ENCODE measurements at places on chromosomes 12 and 14. TPM values are rescaled to one million over a fixed set of nuclear protein-coding genes. Genes with fewer than 3 reads are reported as not detected.

DNA sequence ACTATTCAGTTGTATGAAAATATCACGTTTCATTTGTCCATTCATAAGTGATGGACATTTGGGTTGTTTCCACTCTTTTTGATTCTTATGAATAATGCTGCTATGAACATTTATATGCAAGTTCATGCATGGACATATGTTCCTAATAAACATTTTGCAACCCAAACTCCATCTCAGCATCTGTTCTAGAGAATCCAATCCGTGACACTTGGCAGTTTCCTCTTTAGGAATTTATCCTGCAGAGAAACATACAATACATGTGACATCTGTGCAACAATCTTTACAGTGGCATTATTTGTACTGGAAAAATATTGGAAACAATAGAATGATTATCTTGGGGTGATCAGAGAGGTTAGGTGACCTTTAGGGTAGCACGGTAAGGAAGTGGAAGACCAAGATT lies 290.8 kb upstream of the SRRM4 start:
- DNase-seq: no peak

GLIPR1L2 gene
- 0.27 TPM for total RNA-seq

CCDC88C gene
- 87.8 TPM for total RNA-seq

DNA sequence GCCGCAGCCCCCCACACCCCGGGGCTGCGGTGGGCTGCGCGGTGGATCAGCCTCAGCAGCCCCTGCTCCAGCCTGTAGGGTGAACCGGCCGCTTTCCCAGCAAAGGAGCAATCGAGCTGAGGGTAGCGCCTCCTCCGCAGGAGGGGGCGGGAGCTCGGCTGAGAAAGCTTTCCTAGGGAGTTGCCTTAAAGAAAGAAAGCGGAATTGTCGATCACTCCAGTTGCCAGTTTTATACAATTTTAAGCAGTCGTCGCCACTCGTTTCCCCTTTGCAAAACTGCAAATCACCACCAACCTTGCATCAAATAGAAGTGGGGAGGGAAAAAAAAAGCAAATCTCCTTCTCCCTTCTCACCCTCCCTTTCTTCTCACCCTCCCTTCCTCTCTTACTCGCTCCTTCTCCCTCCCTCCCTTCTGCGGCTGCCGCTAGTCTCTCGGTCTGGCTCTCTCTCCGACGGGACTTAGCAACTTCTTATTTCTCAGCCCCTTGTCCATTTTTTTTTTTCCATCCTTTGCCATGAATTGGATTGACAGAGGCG lies at the start of gene PDE3A:
Gene PDE3A, plus strand, starts transcription at position 424 of the 537 bp plus-strand sequence. CDS start 748 bp downstream, outside the sequence.
- no peak for DNase-seq

DNA sequence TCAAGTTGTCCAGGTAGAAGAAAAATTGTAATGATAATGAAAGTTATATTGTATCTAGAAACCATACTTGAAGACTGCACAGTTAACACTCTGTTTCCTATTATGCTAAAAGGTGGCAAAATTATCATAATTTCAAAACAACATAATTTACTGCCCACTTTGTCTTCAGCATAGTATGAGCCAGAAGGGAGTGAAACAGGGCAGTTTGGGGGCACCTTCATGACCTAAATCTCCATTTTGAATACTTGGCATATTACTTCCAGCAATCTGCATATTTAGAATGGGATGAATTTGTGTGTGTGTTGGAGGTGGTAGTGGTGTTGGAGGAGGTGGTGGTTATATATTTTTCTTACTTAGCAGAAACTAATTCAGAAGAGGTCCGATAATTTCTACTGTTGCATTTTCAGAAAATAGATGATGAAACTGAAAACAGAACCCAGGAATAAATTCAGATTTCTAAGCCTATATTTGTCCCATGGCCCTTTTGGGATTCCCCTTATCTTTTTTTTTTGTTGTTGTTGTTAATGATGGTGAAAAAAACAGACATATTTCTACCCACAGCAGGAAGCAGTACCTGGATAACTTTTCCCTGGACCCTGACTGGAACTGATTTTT lies 26.6 kb upstream of the FRMD6 start:
- DNase-seq: no peak

CELA1 gene
- not detected for total RNA-seq

GRCh38 chr12:23921099-23921856 lies 28.2 kb downstream of the SOX5 start:
- no peak for DNase-seq

GNG2 gene
- total RNA-seq: 174 TPM

AQP2 gene
- total RNA-seq: not detected

SMIM41 gene
- not detected for total RNA-seq

NANOG gene
- total RNA-seq: not detected
